ENCODE measurements at places on chromosomes 4 and X. TPM values are rescaled to one million over a fixed set of nuclear protein-coding genes. Genes with fewer than 3 reads are reported as not detected.

DNA sequence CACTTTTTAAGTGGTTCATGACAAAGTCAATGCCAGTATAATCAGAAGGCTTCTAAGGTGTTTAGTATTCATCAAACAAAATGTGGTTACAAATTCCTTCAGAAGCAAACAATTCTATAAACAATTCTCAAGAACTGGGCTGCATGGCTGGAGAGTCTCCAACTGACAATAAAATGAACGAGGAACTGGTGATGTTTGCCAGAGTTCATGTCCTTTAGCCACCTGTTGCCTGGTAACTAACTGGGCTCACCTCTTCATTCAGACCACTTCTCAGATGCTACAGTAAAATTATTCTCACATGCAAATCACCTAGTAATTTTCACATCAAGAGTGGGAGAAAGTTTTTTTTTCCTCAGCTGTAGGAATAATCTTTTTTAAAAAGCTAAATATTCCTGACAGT lies 53.3 kb downstream of the CAMK2D start:
- H3K4me1 ChIP-seq = no peaks in the 10 kb centered on the region
- no peaks in the 10 kb centered on the region for H3K36me3 ChIP-seq
- peak; percentile 41 for DNase-seq
- no peak overlapping the region for H3K4me3 ChIP-seq
- no peaks in the 10 kb centered on the region for H3K27me3 ChIP-seq

GRCh38 chrX:68424719-68425118 lies 8.6 kb downstream of the OPHN1 start:
- no peaks in the 10 kb centered on the region for H3K27me3 ChIP-seq
- H3K4me1 ChIP-seq = peaks cover 6% of the 10 kb centered on the region
- H3K4me3 ChIP-seq = no peak overlapping the region
- H3K27ac ChIP-seq = no peak overlapping the region
- H3K36me3 ChIP-seq = no peaks in the 10 kb centered on the region

GRCh38 chrX:38166478-38167083 lies 54.1 kb downstream of the SRPX start:
- DNase-seq = no peak
- no peaks in the 10 kb centered on the region for H3K36me3 ChIP-seq
- no peak overlapping the region for H3K27ac ChIP-seq
- no peaks in the 10 kb centered on the region for H3K27me3 ChIP-seq
- no peaks in the 10 kb centered on the region for H3K4me1 ChIP-seq

- H3K27ac ChIP-seq = no peak overlapping the region
- no peak overlapping the region for H3K4me3 ChIP-seq
- no peaks in the 10 kb centered on the region for H3K27me3 ChIP-seq
- no peaks in the 10 kb centered on the region for H3K4me1 ChIP-seq
Measured at GRCh38 chr4:23268072-23268771, 575.5 kb downstream of the GBA3 start.

IQCM gene
- 0.11 TPM for total RNA-seq

IL21 gene
- not detected for total RNA-seq

Measured in astrocyte (in vitro differentiated cells and primary cell).